ENCODE measurements at places on chromosomes 5 and 9. TPM values are rescaled to one million over a fixed set of nuclear protein-coding genes. Genes with fewer than 3 reads are reported as not detected.
A peak's percentile ranks its signal among the peaks of the same experiment; 100 is the strongest.

DNA sequence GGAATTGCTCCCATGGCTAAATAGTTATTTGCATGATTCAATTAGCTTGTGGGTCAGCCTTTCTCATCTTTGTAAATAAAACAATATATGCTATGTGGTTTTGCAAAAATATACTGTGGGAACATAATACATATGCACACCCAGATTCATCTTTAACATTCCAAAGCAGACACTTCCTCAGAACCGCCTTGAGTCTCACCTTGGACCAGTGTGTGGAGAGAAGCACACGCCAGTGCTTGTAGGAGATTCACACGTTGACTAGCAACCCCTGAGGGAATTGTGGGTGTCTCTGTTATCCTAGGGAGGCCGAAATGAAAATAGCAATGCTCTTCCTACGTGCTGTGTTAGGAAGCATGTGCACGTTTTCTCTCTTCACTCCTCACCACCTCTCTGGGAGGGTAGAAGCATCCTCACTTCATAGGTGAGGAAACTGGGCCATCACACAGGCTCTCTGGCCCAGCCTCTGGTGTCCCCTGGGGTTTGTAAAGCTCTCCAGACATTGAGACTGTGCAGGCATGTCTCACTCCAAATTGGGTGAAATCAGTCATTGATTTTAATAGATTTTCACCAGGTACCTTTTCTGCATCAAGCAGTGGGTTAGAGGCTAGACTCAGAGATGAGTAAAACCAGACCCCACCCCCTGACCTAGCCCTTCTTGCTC lies 221.7 kb downstream of the PBX3 start:
- no peak overlapping the region for H3K4me3 ChIP-seq
- H3K27me3 ChIP-seq, result no peaks in the 10 kb centered on the region
- H3K36me3 ChIP-seq, result no peaks in the 10 kb centered on the region
- H3K27ac ChIP-seq, result no peak overlapping the region
- no peak for DNase-seq

DNA sequence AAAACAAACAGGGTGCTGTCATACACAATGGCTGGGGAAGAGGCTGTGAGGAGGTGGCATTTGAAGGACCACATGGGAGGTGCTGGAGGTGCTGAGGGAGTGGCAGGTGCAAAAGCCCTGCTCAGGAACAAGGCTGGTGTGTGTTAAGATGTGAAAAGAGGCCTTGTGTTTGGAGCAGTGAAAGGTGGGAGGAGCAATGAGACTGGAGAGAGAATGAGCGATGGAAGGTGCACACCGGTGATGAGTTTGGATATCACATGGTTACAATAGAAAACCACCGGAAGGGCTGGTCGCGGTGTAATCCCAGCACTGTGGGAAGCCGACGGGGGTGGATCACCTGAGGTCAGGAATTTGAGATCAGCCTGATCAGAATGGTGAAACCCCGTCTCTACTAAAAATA lies 9.2 kb upstream of the FIBCD1 start:
- no peak overlapping the region for H3K27ac ChIP-seq
- H3K4me3 ChIP-seq, result no peak overlapping the region
- H3K27me3 ChIP-seq, result peaks cover 2% of the 10 kb centered on the region
- no peaks in the 10 kb centered on the region for H3K36me3 ChIP-seq

- no peak overlapping the region for H3K27ac ChIP-seq
- H3K4me3 ChIP-seq, result no peak overlapping the region
- H3K27me3 ChIP-seq, result no peaks in the 10 kb centered on the region
- no peak for DNase-seq
These were observed 4.7 kb downstream of the GNAQ start for GRCh38 chr9:78026947-78027346.

GRCh38 chr5:122844910-122845228 lies 544 bp upstream of the SNX24 start:
- H3K36me3 ChIP-seq, result no peaks in the 10 kb centered on the region
- DNase-seq, result no peak
- H3K4me3 ChIP-seq, result peak overlapping the region; percentile 83
- H3K27me3 ChIP-seq, result no peaks in the 10 kb centered on the region
- H3K4me1 ChIP-seq, result no peaks in the 10 kb centered on the region

CCDC152 gene
- 0.63 TPM for polyA plus RNA-seq

GRCh38 chr5:123450640-123451039 lies 27.4 kb upstream of the CEP120 start:
- H3K27me3 ChIP-seq, result no peaks in the 10 kb centered on the region
- no peak overlapping the region for H3K4me3 ChIP-seq
- no peak overlapping the region for H3K27ac ChIP-seq
- H3K4me1 ChIP-seq, result no peaks in the 10 kb centered on the region
- no peaks in the 10 kb centered on the region for H3K36me3 ChIP-seq

DNA sequence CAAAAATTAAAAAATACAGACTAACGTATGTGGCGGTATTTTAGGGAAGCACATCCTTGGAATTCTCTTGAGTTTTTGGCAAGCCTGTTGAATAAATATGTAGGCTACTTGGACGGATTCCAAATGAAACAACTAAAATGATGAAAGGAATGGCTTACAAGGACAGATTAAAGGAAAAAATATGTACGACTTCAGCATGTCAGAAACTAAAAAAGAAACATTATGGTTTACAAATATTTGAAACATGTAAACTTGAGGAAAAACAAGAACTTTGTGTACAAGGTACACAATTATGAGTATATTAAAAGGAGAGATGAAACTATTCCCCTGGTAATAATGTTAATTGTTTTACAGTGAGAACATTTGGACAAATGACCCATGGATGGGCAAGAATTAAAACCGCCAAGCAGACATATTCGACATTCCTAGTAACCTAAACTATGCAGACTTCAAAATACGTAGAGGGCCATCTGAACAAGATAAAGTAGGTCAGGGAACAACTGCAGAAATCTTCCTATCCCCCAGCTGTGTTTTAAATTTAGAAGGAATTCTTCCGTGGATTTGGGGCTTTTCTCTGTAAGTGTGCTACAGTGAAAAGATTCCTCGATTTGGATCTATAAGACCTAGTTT lies 12.5 kb downstream of the EDIL3 start:
- no peaks in the 10 kb centered on the region for H3K27me3 ChIP-seq
- no peaks in the 10 kb centered on the region for H3K4me1 ChIP-seq
- no peak for DNase-seq
- no peak overlapping the region for H3K4me3 ChIP-seq
- H3K27ac ChIP-seq, result no peak overlapping the region

SGCD gene
- 0.11 TPM for polyA plus RNA-seq

CTSV gene
- polyA plus RNA-seq, result 1.4 TPM

NMRK1 gene
- 58.7 TPM for polyA plus RNA-seq

- DNase-seq, result no peak
- peak overlapping the region; percentile 79 for H3K27ac ChIP-seq
- peak overlapping the region; percentile 85 for H3K4me3 ChIP-seq
- H3K36me3 ChIP-seq, result no peaks in the 10 kb centered on the region
These were observed 547 bp downstream of the CLTA start for GRCh38 chr9:36191290-36191645.

GRCh38 chr9:129022037-129022436 lies 6.1 kb downstream of the SH3GLB2 start:
- peaks cover 11% of the 10 kb centered on the region for H3K4me1 ChIP-seq
- no peak for DNase-seq
- no peak overlapping the region for H3K27ac ChIP-seq
- H3K27me3 ChIP-seq, result no peaks in the 10 kb centered on the region

DNA sequence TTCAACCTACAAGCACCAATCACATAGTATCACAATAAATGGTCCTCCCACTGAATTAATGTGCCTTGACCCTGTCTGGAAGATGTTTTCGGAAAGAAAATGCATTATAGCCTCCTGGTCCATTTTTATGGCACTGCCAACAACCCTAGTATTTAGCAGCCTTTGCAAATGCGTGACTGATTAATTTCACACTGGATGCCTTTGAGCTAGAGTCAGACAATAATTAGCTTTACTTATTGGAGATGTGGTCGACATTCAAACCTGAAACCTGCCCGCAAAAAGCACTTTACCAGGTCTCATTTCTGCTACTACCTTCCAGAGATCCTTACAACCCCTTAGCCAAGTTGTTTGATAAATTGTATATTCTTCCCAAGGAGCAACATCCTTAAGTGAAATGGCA lies 119.3 kb upstream of the DPYSL3 start:
- DNase-seq, result no peak
- H3K4me3 ChIP-seq, result no peak overlapping the region
- H3K36me3 ChIP-seq, result no peaks in the 10 kb centered on the region

DNA sequence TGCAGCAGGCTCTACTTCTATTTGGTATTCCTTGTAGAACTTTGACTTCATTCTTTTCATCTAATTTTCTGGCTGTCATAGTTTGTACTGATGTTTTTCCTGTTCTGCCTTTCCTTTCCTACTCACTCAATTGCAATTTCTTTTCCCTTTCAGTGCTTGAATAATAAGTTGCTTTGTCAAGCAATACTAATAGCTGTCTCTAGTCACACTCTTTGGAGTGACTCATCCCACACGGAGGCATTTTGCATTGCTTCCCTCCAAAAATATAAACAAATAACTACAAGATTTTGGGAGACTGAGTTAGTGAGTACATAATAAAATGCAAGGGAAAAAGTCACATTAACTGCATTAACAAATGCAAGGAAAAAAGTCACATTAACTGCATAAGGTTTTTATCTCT lies 465.9 kb downstream of the CDH9 start:
- no peaks in the 10 kb centered on the region for H3K4me1 ChIP-seq
- no peak for DNase-seq
- H3K36me3 ChIP-seq, result no peaks in the 10 kb centered on the region

DNA sequence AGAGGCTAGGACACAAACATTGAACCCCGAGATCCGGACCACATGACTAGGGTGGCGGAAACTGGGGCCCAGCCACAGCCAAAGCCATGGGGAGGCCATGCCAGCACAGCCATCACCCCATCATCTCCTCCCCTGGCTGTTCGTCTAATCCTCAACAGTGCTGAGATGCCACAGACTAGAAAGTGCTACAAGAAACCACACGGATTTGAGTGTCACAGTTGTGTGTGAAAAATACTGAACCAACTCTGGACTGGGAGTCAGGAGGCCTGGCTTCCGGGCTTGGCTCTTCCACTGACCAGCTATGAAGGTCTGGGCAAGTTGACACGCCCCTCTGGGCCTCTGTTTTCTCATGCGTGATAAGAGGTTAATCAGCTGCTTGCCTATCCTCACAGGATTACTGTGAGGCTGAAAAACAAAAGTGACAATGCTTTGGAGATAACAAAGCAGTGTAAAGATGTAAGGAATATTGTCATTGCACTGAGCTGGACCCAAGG lies 38.8 kb upstream of the SHB start:
- H3K4me3 ChIP-seq, result no peak overlapping the region
- H3K27me3 ChIP-seq, result no peaks in the 10 kb centered on the region
- no peaks in the 10 kb centered on the region for H3K36me3 ChIP-seq
- DNase-seq, result no peak
- peaks cover 4% of the 10 kb centered on the region for H3K4me1 ChIP-seq
- no peak overlapping the region for H3K27ac ChIP-seq

DNA sequence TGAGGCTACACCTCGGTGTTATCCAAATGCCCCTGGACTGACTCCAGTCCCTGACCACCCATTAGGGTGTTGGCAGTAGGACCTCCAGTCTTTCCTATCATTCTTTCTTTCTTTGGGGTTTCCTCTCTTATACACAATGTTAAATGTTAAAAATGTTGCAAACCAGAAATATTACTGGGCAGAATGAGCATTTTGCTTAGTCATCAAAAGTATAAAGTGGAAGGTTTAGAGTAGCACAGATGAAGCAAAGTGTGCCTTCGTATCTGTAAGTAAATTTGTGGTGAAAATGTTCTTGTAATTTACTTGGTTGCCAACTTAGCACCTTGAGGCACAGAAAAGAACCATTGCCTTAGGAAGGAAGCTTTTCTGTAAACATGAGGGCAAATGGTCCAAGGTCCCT lies 21.7 kb upstream of the UNC13B start:
- DNase-seq, result no peak
- no peak overlapping the region for H3K4me3 ChIP-seq
- H3K27me3 ChIP-seq, result no peaks in the 10 kb centered on the region
- no peaks in the 10 kb centered on the region for H3K36me3 ChIP-seq

GRCh38 chr9:22415941-22416691 lies 30.5 kb upstream of the DMRTA1 start:
- no peaks in the 10 kb centered on the region for H3K36me3 ChIP-seq

EFNA5 gene
- 2.2 TPM for polyA plus RNA-seq

GRCh38 chr5:78003450-78003849 lies 227.3 kb upstream of the TBCA start:
- H3K27me3 ChIP-seq, result no peaks in the 10 kb centered on the region
- H3K4me1 ChIP-seq, result no peaks in the 10 kb centered on the region

CARTPT gene
- polyA plus RNA-seq, result not detected

NPDC1 gene
- polyA plus RNA-seq, result 183 TPM

GRCh38 chr5:52837068-52837467 lies 49.4 kb downstream of the ITGA1 start:
- H3K4me3 ChIP-seq, result no peak overlapping the region
- no peaks in the 10 kb centered on the region for H3K4me1 ChIP-seq
- DNase-seq, result no peak
- no peaks in the 10 kb centered on the region for H3K36me3 ChIP-seq
- H3K27me3 ChIP-seq, result no peaks in the 10 kb centered on the region

All from pancreas (tissue), 10 donors.